ENCODE measurements at places on chromosomes 1 and 21. TPM values are rescaled to one million over a fixed set of nuclear protein-coding genes. Genes with fewer than 3 reads are reported as not detected.

The AURKAIP1 gene
- 62.6 TPM for total RNA-seq

The ANGPTL3 gene
- total RNA-seq = not detected

DNA sequence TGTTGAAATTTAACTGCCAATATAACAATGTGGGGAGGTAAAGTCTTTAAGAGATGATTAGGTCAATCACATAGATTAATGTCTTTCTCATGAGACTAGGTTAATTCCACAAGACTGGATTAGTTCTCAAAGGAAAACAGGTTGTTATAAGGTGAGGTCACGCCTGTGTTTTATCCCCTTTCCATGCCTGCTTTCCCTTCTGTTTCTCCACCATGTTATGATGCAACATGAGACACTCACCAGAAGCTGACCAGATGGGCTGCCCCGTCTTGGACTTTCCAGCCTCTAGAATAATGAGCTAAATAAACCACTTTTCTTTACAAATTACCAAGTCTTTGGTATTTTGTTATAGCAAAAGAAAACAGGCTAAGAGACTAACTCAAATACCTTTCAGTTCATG, 70.8 kb downstream of the DDAH1 start:
- no peak for DNase-seq

DNA sequence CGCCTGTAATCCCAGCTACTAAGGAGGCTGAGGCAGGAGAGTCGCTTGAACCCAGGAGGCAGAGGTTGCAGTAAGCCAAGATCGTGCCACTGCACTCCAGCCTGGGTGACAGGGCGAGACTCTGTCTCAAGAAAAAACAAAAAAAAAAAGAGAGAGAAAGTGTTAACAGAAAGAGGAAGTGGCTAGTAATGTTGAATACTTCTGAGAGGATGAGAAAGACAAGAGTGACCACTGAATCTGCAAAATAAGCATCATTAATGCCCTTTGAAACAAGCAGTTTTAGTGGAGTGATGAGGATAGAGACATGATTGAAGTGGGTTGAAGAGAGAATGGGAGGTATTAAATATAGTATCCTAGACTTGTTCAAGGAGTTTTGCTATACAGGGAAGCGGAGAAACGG, 11.7 kb downstream of the MPZ start:
- no peak for DNase-seq

DNA sequence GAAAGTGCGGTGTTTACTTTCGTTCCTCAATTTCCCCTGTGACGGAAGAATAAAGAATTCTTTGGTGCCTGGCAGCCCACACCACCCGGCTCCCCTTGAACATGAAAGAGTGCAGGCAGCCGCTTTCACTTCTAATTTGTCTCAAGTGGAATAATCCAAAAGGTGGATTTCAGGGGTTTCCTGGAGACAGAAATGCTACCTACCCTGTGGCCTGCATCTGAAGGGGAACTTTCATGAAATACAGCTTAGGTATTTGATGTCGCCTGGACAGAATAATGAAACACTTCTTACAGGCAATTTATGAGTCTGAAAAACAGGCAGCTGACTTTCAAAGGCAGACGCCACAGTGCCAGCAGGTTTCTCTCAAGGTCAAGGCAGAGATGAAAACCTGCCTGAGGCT, 169.5 kb upstream of the USP24 start:
- no peak for DNase-seq

DNA sequence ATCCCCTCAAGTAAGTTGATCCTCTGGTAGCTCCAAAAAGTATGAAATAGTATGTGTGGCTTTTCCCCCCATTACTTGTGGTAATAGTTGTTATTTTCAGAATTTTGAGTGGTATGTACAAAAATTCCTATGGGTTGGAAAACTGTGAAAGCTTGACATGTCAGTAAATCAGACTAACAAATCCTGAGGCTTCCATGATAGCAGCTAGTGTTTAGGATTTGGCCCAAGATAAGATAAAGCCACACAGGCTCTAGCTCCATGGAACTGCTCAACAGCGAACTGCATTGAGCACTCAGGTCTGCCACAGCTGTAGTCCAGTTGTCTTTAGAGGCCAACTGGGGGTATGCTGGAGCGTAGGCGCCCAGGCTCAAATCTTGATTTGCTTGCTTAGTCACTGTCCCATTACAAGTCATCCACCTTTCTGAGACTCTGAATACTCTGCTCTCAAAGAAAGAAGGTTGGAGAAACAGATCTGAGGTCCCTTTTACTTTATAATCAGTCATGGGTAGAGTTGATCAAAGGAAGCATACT, 28.7 kb downstream of the ATP1A1 start:
- no peak for DNase-seq

The CCDC27 gene
- total RNA-seq = not detected

DNA sequence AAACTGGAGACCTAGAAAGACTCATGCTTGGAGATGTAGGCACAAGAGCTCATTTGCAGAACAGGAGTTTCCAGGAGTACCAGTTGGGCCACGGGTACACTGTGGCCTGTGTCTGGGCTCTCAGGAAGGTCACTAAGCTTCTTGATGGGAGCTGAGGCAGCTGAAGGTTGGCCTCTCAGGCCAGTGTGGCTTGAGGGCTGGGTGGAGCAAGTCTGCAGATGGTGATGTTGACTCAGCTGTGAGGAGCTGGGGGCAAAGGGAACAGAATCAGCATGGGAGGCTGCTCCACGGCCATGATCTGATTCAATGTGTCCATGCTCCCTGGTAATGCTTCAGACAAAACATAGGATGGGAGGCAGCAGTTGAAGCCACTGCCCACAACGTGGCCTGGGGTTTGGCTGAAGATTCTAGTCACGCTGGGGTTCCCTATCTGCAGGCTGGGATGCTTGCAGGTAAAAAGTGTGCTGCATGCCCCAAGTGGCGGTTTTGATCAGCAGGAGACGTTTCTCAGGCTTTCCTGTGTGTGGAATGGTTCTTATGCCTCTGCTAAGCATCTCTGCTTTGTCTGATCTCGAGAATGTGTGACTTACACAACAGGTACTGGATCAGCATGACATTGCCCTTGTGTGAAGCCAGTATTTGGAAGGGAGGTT, 15.4 kb upstream of the TENT5C start:
- DNase-seq = no peak

GRCh38 chr1:203556047-203556851, 62.3 kb downstream of the OPTC start:
- DNase-seq = no peak

The CYP4A22 gene
- total RNA-seq = not detected

The GJC2 gene
- 1.9 TPM for total RNA-seq

DNA sequence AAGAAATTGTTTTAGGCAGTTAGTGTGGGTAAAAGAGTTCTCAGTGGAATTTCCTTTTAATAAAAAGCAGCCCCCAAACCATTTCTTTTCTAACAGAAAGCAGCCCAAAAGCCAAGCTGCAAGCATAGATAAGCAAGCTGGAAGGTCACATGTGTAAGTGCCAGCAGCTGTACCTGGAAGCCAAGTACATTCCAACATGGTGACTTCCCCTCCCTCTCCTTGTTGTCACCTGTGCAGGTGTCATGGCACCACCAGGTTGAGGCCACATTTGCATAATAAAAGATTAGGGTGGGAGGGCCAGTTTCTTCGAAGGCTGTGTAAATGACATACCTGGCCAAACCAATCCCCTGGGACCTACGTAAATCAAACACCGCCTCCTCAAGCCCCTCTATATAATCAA, 240.3 kb upstream of the RAB4A start:
- no peak for DNase-seq

The FMOD gene
- total RNA-seq = not detected

The INSRR gene
- not detected for total RNA-seq

DNA sequence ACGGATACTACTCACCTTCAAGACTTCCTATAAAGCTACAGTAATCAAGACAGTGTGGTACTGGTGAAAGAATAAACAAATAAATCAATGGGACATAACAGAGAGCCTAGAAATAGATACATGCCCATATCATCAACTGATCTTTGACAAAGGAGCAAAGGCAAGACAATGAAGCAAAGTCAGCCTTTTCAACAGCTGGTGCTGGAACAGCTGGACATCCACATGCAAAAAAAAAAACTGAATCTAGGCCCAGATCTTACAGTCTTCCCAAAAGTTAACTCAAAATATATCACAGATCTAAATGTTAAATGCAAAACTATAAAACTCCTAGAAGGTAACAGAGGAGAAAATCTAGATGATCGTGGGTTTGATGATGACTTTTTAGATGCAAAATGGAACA, 170.3 kb downstream of the MIS18A start:
- no peak for DNase-seq

All from T-helper 17 cell (primary cell).